ENCODE measurements at places on chromosomes 5 and 9.

DNA sequence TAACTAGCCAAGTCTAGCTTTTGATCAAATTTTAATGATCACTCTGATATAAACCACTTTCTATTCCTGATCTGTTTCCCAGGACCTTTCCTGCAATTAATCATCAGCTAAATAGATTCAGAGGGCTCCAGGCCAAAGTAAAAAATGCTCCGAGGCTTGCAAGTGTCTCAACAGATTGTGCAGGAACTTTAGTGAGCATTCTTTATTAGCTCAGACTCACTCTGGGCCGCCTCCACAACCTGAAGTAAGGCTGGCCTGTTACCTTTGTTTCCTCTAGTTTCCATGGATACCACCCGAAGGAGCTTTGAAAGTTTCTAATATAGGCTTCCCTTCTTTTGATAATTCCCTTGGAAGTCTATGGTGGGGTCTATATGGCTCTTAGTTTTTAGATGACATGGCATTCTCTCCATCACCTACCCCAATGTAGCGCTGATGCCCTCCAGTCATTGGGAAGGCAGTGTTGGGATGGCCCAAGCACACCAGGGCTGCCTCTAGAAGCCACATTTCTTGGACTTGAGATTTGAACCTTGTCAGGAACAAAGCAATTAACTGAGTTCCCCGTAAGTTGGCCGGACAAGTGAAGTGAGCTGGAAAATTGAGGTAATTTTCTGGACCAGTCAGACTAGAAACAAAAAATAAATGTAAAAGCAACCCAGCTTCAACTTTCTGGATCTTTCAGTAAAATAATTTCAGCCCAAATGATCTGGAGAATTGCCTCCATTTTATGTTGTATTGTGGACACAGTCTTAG, 97.6 kb upstream of the LHFPL2 start:
- no peak for DNase-seq

DNA sequence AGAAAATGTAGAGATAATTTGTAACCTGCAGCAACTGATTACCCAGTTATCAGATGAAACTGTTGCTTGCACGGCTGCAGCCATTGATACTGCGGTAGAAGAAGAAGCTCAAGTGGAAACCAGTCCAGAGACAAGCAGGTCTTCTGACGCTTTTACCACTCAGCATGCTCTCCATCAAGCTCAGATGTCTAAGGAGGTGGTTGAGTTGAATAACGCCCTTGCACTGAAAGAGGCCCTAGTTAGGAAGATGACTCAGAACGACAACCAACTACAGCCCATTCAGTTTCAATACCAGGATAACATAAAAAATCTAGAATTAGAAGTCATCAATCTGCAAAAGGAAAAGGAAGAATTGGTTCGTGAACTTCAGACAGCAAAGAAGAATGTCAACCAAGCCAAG, 1.7 kb downstream of the KIF4B start:
- no peak for DNase-seq

DNA sequence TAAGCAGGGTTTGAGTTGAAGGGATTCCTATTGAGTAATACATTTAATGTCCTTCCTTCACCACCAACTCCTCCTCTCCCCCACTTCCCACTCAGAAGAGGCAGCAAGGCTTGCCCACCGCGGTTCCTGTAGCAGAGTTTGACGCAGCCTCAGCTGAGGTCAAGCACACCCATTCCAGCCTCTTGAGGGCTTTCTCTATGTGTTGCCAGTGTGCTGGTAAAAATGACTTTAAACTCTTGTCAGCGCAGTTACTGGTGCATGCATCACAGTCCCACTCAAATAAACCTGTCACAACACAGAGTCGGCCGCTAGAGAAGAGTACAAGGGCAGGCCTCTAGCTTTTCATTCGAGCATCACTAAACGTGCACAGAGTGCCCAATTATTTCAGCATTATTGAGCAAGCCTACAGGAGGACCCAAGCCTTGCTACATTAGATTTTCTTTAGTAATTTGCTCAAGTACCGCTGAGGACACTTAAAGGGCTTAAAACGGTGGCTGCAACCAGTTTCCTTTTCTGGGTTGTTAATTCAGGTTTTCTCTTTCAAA, 79.6 kb downstream of the TLE4 start:
- no peak for DNase-seq

GRCh38 chr5:159550951-159551350, 220.7 kb upstream of the IL12B start:
- DNase-seq, result no peak

GRCh38 chr5:54073131-54073530, 237.2 kb downstream of the ARL15 start:
- no peak for DNase-seq

- no peak for DNase-seq
Measured at GRCh38 chr5:139872052-139872766, 76.6 kb downstream of the PSD2 start.

- DNase-seq, result no peak
Measured at GRCh38 chr9:88503081-88503844, 31.7 kb upstream of the NXNL2 start.

- DNase-seq, result no peak
Measured at GRCh38 chr5:132437604-132438266, 52.8 kb downstream of the IRF1 start.

- no peak for DNase-seq
Measured at GRCh38 chr9:13919401-13919800, 394.5 kb downstream of the NFIB start.

- DNase-seq, result no peak
Measured at GRCh38 chr9:76680716-76681425, 83.4 kb upstream of the PCA3 start.

DNA sequence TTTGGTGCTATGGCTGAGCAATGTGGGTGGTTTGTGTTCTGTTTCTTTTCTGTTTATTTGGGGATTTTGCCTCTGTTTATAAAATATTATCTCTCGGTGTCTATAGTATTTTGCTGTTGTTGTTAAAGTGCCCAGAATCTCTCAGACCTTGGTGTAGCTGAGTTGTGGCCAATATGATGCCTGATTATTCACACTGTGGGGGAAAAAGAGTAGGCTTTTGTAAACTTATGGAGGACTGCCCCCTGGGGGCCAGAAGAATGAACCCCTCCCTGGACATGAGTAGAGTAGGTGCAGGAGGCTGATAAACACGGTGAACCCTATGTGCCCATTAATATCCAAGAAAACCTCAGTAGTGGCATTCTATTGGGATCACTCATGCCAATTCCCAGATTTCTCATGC, 49.0 kb upstream of the DPYSL3 start:
- DNase-seq, result no peak

- DNase-seq, result no peak
Measured at GRCh38 chr9:14863402-14863801, 46.8 kb downstream of the FREM1 start.

GRCh38 chr5:119393746-119394145, 37.9 kb downstream of the TNFAIP8 start:
- no peak for DNase-seq

- DNase-seq, result no peak
Measured at GRCh38 chr5:42591015-42591414, 165.6 kb upstream of the CCDC152 start.

GRCh38 chr9:96510258-96510657, 60.3 kb downstream of the HABP4 start:
- no peak for DNase-seq

GRCh38 chr5:14503681-14504331, 77.8 kb upstream of the OTULINL start:
- no peak for DNase-seq

DNA sequence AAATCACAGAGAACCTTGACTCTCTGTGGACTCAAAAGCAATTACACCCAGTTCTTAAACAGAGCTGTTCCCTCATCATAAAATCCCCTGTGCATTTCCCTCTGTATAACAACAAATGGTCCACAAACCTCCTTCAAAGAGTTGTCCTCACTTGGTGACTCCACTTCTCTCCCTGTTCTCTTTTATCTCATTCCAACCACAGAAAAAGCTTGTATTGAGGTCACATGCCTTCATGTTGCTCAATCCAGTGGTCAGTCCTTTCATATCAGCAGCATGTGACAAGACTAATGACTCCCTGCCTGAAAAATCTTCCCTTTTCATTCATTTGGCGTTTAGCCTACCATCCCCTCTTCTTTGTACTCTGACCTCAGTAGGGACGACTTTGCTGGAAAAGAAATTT, 158.0 kb downstream of the DEPDC1B start:
- DNase-seq, result no peak

DNA sequence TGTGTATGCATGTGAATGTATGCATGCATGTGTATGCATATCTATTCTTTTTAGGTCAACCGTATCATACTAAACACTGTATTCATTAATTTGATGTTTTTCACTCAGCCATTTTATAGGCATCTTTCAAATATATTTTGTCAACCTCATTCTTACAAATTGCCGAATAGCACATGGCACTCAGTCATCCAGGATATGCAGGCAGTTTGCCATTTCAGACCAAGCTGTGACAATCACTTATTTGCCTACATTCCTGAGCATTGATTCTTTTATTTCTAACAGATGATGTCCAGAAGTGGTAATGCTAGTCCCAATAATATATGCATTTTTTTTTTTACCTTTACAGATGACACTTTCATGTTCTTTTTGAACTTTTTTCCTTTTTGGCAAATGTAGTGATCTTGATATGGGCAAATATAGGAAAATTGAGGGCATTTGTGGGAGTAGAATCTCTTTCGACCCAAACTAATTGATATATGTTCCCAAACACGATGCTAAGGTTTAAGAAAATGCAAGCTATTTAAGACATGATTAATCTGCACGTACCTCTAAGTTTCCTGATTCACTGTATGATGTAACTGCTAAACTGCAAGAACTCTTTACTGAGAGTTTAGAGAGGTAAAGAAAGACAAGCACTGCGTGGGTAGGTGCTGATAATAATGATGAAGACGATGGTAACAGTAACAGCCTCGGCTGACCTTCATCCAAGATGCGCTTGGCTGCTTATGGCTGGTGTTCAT, 153.9 kb upstream of the DAP start:
- no peak for DNase-seq

GRCh38 chr5:52869391-52869790, 81.7 kb downstream of the ITGA1 start:
- DNase-seq, result no peak

DNA sequence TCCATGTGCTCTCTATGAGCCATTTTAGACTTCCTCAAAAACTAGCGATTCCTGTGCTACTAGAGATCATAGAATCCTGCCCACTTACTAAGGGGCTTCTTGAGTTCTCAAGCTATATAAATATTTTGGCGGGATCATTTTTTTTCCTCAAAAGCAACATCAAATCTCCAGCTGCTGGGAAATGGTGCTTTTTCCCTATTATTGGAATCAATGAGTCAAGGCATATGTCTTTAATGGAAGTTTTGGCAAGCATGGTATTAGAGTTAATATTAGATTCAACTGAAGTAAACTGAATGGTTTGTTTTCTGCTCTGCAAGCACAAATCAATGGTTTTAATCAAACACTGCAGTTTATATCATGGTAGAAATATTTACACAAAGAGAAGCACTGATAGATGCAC, 369.9 kb upstream of the PTGER4 start:
- no peak for DNase-seq

DNA sequence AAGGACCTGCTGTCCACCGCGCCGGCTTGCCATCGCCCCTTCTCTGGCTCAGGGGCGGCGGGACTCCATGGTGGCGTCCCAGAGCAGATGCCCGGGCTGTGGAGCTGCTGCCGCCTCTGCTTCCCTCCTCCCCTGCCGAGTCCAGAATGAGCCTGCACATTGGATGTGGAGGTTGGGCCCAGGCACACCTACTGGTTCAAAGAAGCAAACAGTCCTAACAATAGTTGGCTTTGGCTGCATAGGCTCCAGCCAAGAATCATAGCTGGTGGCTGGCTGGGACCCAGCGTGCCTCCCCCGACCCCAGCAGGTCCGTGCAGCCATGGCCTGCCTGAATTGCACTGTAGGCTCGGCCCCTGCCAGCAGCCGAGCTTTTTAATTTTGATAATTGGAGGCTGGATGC, 25.8 kb downstream of the ADAMTSL2 start:
- DNase-seq, result no peak

GRCh38 chr5:55911784-55912653, 60.9 kb downstream of the IL31RA start:
- no peak for DNase-seq

DNA sequence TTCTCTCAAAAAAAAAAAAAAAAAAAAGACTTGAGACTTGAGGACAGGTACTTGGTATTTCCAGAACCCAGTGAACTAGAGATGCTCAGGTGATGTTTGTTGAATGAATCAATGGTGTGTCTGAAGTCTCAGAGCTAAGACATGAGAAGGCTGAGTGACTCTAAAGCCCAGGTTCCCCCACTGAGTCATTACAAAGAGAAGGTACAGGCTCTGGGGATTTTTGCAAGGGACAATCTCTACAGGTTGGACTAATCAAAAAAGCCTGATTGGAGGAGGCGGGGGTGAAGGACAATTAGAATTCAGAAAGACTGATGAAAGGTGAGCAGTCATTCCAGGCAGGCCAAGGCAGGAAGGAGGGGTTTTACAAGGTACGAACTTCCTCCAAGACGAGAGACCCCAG, 8.2 kb upstream of the FABP6 start:
- no peak for DNase-seq

GRCh38 chr5:90865180-90865579, 306.6 kb downstream of the ADGRV1 start:
- DNase-seq, result no peak

- DNase-seq, result no peak
Measured at GRCh38 chr9:93589688-93590087, 13.3 kb downstream of the PHF2 start.

DNA sequence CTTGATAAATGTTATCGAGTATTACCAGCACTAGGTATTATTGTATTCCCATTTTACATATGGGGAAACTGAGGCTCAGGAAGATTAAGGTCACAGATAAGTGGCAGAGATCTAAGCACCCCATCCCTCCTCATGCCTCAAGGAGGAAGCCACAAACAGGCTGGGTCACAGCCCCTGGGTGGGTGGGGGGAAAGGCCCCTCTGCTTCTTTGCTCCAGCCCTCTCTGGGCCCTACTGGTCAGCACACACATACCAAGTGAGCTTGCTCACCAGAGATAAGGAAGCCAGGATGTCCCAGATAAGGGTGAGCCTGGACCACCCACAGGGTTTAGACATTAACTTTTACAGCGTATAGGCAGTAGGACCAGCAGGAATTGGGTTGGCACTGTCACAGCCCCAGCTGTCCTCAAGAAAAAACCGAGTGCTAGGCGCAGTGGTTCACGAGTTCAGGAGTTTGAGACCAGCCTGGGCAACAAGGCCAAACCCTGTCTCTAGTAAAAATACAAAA, 45.3 kb downstream of the STK10 start:
- no peak for DNase-seq

DNA sequence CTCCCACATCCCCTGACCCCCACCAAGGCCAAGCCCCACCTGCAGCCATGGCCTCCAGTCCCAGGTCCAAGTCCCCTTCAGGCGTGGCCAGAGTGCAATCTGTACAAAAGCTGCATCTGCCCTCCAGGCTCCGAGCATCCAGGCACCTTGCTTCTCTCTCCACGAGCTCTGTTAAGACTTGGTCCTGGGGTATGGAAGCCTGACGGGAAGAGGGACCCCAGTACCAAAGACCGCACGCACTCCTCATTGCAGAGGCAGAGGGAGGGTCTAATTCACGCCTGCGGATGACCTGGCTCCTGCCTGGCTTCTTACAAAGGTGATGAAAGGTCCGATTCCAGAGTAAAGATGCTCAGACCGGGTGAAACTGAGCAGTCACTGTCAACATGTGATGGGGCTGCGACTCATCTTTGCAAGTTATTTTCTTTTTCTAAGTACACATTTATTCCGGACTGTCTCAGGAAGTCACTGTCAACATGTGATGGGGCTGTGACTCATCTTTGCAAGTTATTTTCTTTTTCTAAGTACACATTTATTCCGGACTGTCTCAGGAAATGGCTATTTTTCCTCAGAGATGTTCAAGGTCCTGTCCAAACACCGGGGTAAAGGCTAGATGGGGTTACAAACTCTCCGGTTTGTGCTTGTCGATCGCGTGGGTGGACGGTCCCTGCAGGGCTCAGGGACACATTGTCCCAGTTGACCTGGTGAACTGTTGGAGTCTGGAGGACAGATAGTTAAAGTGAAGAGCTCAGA, 252.0 kb upstream of the IRX4 start:
- DNase-seq, result no peak

Measured in activated naive CD4-positive, alpha-beta T cell (primary cell).